ENCODE measurements at places on chromosomes 13 and 19.

DNA sequence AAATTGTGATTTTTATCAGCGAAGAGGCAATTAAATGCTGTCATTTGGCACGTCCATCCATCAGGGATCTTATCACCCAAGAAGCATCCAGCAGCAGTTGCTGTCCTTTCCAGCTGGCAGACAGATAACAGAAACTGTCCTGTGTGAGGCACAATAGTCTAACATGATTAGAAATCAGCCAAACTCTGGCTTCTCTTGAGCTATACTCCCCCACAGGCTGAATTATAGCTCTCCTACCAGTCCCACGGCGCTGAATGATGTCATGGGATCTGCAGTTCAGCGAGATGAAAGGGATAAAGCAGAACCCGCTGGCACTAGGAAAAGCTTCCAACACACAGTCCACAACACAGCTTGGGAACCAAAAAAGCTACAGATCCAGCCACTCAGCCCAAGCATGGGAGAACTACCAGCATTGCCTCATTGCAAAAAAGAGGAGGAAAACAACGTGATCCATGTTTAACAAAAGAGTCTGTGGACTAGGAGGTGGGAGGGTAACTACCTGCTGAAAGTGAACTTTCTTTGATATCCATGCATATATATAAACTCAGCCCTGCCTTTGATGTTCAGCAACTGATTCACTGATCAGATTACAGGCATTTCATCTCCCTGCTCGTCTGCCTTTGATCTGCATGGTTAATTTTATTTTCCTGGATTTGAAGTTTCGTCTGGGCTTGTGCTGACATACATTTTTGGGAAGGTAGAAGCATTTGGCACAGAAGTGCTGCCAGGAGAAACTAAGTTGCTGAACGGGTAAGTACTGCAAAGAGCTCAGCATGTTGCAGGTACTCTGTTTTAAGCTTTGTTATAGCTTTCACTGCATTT, at the start of gene TNFRSF19:
TNFRSF19 (plus strand) TSS at position 314 of the 822 bp plus-strand sequence. CDS start 19,772 bp downstream, outside the sequence.
- peak; percentile 98 for DNase-seq

- DNase-seq, result no peak
Observed at GRCh38 chr19:41376241-41376997, at the start of gene TMEM91. Gene TMEM91, plus strand, starts transcription at chr19:41376533. Its CDS starts 1,777 bp downstream, at chr19:41378310.

DNA sequence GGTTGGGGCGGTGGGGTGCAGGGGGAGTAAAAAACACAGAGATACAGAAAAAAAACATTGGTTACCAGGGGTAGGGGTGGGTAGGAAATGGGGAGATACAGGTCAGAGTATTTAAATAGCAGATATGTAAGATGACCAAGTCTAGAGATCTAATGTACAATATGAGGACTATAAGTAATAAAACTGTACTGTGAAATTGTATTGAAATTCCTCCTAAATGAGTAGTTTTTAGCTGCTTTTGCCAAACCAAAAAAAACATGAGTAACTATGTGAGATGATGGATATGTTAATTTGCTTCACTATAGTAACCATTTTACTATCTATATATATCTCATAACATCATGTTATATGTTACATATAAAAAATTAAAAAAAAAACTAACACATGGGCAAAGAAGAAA, 29.6 kb downstream of the VWA8 start:
- DNase-seq, result no peak

- no peak for DNase-seq
Observed at GRCh38 chr13:92602560-92602959, 624.0 kb upstream of the GPC6 start.

DNA sequence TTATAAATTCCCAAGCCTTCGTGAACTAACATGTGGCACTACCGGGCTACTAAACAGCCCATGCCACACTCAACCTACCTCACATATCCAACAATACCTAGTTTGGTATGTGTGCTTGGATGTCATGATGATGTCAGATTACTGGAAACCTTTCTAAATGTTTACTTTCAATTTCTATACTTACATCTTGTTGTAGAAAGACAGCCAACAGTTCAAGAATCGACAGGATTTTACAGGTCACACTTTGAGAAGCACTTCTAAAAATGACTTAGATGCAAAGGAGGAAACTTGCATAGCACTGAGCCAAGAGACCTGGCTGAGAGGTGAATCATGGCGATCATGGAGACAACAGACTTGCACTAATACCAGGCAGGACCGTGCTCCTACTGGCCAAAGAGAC, 209.9 kb downstream of the COL4A1 start:
- DNase-seq, result no peak

DNA sequence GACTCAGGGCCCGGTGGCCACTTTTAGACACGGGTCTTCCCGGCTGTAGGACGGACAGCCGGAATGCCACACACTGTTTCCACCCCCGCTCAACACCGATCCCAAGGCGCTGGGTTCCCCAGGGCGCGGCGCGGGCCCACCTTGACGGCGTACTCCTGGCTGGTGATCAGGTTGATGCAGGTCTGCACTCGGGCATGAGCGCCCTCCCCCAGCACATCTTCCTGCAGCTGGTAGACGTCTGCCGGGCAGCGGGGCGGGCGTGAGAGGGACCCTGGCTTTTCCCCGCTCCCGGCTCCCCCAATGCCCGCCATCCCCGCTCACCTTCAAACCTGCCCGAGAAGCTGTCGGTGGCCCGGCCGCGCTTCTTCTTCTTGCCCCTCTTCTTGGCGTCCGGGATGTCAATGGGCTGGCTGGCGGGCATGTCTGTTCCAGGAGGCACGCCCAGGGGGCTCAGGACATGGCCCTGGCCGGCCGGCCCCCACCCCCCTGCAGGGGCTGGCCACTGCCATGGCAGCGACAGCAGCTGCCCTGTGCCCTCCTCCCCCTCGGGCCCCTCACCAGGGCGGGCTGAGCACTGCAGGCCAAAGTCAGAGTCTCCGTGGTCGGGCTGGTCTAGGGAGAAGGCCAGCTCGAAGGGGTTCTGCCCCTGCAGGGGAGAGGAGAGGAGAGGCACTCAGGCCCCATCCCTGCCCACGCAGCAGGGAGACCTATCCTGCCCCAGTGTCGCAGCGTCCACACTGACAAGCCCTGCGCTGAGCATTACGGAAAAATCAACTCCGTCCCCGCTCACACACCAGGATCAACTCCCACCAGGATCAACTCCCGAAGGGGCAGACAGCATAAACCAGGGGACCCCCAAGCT, 4.8 kb downstream of the MKNK2 start:
- DNase-seq, result no peak

GRCh38 chr19:8334458-8335342, 8.4 kb downstream of the KANK3 start:
- peak; percentile 27 for DNase-seq

GRCh38 chr13:28865149-28865744, 45.1 kb downstream of the MTUS2 start:
- no peak for DNase-seq

GRCh38 chr13:33100886-33101285, 84.7 kb downstream of the KL start:
- DNase-seq, result no peak

DNA sequence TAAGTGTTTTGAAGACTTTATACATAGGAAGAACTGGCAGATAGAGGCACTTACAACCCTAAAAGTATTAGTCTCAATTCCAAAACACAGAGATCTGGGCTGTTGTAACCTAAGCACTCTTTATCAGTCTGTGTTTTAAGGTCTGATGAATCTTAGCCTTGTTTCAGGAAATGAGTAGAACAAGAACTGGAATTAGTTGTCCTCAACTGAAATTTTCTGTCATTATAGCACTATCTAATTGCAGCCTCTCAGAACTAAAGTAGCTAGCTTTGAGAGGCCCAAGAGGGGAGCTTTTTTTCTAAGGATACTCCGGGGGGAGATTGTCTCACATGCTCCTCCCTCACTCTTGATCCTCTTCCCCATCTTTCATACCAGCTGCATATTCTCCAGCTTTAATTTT, 13.1 kb downstream of the HNRNPM start:
- DNase-seq, result no peak

DNA sequence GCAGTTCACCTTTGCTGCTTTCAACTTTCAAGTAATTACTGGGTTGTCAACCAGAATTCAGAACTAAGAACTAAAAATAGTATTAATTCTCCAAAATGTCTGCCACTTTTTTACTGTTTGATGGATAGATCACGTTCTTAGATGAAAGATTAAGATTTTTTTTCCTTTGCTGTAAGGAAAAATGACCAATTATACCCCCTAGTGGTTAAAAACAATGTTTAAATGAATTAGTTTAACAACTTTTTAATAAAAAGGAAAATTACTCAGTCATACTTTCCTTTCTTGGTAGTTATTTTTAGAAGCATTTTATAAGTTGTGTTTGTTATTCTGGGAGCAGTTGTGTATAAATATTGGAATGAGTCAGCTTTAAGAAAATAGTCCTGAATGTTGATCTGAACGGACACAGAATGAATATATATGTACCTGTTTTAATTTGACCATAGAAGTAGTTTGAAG, 4.6 kb downstream of the TM9SF2 start:
- no peak for DNase-seq

DNA sequence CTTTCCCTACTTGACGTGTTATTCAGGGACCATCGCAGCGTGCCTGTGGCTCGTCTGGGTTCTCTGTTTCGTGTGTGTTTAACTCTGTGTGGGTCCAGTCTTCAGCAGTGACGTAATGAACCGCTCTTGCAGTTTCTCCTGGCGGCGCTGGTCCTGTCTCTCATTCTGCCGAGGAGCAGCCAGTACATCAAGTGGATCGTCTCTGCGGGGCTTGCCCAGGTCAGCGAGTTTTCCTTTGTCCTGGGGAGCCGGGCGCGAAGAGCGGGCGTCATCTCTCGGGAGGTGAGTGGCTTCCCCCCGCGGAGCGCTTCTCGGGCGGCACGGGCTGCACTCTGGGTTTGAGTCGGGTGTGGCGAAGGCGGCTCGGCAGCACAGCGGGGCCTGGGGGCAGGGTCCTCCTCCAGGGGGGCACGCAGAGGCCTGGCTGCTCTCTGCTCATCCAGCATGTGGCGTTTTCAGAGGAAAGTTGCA, 36.3 kb upstream of the TFDP1 start:
- no peak for DNase-seq

DNA sequence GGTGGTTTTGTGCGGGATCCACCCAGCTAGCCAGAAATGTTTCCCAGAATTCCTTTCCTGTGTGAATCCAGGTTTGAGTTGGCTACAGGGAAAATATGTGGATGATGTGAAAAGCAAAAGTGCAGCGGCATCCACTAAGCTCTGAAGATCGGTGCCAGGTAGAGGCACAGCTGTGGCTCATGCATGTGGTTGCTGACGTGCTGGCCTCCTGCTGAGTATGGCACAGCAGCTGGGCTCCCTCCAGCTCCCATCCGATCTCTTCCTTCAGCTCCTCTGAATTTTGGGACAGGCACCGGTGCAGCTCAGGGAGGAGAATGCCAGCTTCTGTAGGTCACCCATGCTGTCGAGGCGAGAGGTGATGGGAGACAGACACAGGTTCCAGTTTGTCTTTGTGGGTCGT, 84.0 kb upstream of the GSX1 start:
- DNase-seq, result no peak

DNA sequence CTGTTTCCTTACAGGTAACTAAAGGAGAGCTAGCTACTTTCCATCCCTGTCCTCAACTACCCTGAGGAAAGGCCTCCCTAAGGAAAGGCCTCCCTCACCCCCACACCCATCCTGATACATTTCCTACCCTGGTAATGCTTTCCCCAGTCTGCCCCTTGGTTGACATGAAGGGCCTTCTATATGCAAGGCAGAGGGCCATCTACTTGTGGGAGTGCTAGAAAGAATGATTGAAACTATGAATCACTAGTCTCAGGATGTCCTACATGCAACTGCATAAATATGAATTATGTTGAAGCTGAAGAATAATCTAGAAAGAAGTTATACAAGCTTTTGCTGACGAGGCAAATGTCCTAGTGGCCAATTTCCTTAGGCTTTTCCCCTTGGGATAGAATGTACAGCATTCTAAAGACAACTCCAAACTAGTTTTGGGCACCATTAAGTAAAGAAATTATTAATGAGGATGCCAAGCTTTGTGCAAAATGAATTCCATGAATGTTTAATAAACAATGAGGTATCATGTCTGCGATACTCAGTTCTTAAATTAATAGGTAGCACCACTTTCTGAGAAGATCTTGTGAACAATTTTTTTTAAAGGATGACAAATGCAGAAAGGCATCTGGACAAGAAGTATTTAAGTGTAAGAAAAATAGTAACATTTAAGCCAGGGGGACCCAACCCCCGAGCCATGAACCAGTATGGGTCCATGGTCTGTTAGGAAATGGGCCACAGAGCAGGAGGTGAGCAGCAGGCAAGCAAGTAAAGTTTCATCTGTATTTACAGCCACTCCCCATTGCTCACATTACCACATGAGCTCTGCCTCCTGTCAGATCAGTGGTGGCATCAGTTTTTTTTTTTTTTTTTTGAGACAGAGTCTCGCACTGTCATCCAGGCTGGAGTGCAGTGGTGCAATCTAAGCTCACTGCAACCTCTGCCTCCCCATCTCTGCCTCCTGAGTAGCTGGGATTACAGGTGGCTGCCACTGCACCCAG, 223.0 kb downstream of the LHFPL6 start:
- DNase-seq, result no peak

- DNase-seq, result no peak
Observed at GRCh38 chr13:97267418-97268059, 45.4 kb downstream of the MBNL2 start.

GRCh38 chr19:28409859-28410258, 803.1 kb downstream of the UQCRFS1 start:
- no peak for DNase-seq

- peak; percentile 3 for DNase-seq
Observed at GRCh38 chr13:60335531-60335930, 61.5 kb upstream of the TDRD3 start.

- DNase-seq, result no peak
Observed at GRCh38 chr19:1521636-1522035, 2.2 kb upstream of the PLK5 start.

- DNase-seq, result no peak
Observed at GRCh38 chr19:52492994-52493470, 34.4 kb upstream of the ZNF808 start.

DNA sequence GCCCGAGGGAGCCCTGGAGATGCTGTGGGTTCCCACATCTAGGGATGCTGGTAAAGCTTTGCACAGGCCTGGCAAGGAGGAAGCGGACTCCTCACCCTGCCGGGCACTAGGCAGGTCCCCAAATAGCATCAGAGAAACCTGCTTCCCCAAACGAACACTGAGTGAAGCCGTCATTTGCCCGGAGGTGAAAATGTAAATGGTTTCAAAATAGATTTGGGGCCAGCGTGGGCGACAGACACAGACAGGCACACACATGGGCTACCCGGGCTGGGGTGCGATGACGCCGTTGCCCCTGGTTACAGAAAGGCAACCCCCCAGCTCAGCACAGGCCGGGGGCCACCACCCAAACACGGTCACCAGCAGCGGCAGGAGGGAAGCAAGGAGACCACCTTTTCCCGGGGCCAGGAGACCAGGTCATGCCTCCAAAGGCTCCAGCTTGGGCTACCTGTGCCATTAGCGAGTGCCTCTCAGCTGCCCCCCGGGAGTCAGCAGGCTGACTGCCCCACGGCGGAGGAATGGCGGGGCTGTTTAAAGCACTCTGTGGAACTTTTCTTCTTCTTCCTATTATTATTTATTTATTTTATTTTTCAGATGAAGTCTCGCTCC, 47.5 kb upstream of the NDUFS7 start:
- no peak for DNase-seq

GRCh38 chr19:30637926-30638325, 265.7 kb downstream of the ZNF536 start:
- no peak for DNase-seq

Data from HepG2 (cell line).